ENCODE measurements at places on chromosomes 7 and 10.

DNA sequence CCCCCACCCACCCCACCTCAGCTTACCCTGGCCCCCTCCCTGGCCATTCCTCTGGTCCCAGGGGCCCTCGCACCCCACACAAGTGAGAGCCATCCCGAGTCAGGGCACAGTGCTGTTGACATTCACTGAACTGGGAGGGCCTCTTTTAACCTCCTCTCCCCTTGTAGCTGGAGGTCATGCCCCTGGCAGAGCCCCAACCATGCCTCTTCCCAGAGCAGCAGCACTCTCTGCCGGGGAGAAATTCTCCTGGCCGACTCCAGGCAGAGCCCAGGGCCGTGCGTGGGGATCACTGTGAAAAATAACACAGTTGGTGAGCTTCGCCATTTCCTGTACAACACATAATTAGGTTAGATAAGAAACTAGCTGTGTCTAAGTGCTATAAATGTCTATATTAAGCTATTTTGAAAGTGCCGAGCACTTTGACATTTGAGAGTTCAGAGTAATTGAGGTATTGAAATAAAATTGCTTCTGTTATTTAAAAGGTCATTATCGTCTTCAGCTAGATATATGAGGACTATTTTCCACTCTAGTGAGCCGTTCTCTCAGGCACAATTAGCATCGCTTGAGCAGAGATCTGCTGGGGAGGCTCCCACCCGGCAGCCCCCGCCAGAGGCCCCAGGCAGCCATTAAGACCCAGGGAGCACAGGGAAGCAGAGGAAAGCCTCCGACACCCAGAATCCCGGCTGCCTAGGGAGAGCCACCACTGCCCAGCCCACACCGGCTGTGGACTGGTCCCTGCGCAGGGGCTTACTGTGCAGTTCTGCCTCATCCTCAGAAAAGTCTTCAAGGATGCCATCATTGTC is 62.4 kb upstream of the LRRC18 start:
- no peak for DNase-seq

- peak; percentile 7 for DNase-seq
Observed at GRCh38 chr10:78976825-78977755, 91.7 kb upstream of the ZMIZ1 start.

DNA sequence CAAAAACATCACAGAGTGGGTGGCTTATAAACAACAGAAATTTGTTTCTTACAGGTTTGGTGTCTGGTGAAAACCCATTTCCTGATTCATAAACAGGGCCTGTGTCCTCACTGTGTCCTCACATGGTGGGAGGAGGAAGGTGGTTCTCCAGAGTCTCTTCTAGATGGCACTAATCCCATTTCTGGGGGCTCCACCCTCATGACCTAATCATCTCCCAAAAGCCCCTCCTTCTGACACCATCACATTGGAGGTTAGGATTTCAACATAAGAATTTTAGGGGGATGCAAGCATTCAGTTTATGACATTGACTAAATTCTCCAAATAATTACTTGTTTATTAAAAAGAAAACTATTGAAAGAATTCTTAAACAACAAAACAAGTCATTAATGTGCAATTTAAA is 116.0 kb downstream of the CHN2 start:
- DNase-seq = no peak

DNA sequence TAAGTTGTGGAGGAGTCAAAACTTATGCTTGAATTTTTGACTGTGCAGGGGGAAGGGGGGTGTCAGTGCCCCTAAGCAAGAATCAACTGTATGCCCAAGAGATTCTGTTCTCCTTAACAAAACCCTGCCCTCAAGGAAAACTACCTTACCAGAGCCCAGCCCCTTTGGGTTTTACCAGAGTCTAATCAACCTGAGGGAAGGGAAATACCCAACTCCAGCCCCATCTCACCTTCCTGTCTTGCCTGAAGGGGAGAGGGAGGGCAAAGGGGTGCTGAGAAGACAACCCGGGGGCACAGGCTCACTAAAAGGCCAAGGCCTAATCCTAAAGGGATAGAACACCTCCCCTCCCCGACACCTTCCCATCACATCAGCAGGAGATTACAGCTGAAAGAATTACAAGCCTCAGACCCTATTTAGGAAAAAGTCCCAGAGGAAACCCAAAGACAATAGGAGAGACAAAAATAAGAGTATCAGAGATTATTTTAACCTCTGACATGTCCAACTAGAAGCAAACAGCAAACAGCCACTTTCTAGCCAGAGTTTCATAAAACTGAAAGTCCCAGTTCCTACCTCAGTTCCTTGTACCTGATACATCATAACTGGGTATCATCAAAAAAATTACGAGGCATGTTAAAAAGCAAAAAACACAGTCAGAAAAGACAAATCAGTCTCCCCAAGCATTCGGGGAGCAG is 26.8 kb upstream of the C7orf33 start:
- DNase-seq = no peak

DNA sequence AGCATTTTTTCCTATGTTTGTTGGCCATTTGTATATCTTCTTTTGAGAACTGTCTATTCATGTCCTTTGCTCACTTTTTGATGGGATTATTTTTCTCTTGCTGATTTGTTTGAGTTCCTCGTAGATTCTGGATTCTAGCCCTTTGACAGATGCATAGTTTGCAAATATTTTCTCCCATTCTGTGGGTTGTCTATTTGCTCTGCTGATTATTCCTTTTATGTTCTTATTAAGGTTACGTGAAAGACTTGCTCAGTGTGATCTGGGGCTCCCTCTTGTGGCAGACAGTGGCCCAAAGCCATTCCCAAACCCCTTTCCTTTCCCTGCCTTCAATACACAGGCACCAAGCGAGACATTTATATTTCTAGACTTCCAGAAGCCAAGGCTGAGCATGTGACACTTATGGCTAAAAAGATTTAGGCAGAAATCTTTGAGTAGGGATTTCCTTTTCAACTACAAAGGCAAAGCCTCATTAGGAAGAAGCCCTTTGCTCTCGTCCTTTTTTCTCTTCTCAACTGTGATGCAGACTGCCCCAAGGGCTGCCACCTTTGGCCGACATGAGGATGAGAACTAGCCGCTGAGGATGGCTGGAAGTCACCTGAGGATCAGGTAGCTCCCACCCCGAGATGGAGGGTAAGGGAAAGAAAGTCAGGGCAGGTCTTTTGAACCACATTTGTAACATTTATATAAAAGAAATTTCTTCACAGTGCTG is 23.6 kb downstream of the ST8SIA6 start:
- DNase-seq = peak; percentile 24

- DNase-seq = peak; percentile 85
Observed at GRCh38 chr7:131633342-131633843, 77.0 kb upstream of the PODXL start.

DNA sequence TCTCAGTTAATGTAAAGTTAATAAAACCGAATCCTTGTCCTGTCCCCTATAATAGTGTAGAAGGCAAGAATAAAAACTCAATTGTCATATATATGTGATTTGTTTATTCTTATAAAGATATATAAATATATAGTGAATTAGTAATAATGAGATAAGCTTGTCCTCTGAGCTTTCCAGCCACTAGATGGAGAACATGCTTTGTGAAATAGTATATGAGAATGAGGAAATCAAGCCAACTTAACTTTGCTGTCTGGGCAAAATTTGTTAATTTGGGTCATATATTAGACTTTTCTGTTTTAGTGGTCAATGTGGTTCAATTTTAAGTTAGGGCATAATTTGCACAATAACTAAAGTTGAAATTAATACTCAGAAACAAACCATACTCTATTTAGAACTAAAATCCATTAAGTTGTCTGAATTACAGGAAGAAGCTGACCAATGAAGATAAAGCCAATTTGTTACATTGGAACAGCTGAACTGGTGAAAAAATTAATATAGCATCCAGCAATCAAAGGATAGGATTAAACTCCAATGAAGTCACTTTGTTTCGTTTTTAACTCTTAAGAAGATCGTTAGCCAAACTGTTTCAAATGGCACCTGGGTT is 595.0 kb downstream of the ARL4A start:
- DNase-seq = peak; percentile 4

DNA sequence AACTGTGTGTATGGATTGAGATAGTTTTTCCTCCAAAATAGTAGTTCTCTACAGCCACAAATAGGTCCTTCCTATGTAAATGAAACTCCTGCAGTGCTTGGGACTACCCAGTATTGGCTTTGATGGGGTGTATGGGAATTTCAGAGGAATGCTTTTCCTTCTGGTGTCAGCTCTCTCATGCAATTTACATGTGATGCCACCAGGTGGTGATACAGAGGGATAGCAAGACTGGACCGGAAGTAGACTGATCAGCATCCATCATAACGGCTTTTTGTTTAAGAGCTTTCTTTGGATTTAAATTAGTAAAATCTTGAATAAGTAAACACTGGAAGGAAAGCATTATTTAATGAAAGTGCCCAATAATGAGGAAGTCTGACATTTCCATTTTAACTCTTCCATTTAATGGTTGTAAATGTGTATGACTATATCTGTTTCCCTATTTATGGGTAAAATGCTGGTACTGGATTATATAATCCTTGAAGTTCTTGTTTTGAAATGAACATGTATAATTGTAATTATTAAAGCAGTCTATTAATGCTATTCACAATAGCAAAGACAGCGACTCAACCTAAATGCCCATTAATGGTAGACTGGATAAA is 22.7 kb downstream of the DYNC1I1 start:
- DNase-seq = peak; percentile 33

DNA sequence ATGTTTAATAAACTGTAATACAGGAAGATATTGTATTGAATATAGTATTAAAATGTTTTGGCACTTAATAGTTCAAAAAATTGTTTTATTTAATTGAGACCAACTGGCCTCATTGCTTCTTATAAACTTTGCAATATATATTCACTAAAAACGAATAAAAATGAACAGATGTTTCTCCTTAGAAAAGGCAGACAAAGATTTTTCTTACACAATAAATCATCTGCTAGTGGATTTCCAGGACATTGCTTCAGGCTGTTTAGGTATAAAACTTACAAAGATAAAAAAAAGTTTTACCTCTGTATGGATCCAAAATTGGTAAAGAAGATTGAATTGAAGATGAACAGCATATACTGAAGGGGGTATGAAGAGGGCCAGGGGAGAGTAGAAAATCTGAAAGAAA is 143.6 kb downstream of the AGMO start:
- DNase-seq = no peak

DNA sequence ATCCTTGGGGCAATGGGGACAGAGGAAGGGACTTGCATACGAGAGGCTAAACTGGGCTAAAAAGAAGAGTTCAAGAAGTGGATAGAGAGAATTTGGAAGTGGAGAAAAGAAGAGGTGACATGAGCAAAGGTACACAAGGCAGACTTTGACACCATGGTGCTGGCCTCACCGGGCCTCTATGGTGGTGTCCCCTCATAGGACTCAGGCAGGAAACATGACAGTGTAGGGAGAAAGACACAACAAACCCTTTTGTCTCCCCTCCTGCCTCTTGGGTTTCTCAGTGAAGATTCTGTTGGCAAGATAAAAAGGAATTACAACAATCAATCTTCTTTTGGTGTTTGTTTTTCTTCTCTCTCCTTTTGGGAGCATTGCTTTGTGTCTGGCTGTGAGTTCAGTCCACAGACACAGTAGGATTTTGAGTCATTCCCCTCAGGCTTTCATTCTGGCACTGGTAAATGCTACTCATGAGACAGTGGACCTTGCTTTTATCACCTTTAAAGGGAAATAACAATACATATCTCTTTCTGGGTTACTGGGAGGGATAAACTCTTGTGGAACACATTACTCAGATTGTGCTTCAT is 827.7 kb downstream of the TNS3 start:
- no peak for DNase-seq

GRCh38 chr7:82109288-82109687 is 334.3 kb downstream of the CACNA2D1 start:
- DNase-seq = no peak

DNA sequence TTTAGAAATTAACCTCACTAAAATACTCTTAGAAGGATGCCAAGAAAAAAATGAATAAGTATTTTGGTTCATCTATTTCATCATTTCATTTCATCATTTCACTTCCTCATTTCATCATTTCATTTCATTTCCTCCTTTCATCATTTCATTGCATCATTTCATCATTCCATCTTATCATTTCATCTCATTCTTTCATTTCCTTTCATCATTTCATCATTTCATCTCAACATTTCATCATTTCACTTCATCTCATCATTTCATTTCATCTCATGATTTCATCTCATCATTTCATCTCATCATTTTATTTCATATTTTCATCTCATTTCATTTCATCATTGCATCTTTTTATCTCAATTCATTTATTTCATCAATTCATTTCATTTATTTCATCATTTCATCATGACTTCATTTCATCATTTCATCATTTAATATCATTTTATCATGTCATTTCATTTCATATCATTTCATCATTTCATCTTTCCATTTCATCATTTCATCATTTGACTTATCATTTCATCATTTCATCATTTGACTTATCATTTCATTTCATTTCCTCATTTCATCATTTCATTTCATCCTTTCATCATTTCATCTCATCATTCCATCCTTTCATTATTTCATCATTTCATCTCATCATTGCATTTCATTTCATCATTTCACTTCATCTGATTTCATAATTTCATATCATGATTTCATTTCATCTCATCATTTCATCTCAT is 129.9 kb downstream of the ZNF92 start:
- no peak for DNase-seq

- DNase-seq = no peak
Observed at GRCh38 chr7:149624006-149624405, 126.4 kb upstream of the ZNF746 start.

DNA sequence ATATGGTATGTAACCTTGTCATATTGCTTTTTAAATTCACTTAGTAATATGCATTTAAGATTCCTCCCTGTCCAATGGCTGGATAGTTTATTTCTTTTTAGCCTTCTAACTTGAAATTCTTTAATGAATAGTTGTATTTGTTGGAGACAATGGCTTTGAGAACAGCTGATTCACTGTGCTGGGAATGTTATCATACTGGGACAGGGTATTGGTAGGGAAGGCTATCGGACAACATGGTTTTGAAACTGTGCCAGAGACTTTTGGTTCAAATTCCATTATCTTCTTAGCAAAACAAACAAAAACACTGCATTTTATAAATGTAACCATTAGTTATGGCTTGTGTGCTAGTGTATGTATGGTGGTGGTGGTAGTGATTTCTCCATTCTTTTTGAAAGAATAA is 517.1 kb upstream of the ANKRD30A start:
- DNase-seq = no peak

- DNase-seq = peak; percentile 44
Observed at GRCh38 chr7:25642849-25643248, 414.6 kb upstream of the NPVF start.

- DNase-seq = no peak
Observed at GRCh38 chr7:35359423-35359822, 105.5 kb upstream of the TBX20 start.

- no peak for DNase-seq
Observed at GRCh38 chr10:24452030-24452429, 243.1 kb downstream of the KIAA1217 start.

GRCh38 chr7:102184303-102184702 is 102.4 kb upstream of the SH2B2 start:
- DNase-seq = no peak

GRCh38 chr10:125689955-125690569 is 7.1 kb upstream of the TEX36 start:
- no peak for DNase-seq
